ENCODE measurements at places on chromosomes 5 and 9. TPM values are rescaled to one million over a fixed set of nuclear protein-coding genes. Genes with fewer than 3 reads are reported as not detected.

Gene PAEP
- 0.45 TPM for total RNA-seq

Gene OR1J4
- total RNA-seq = not detected

Gene SH3GL2
- not detected for total RNA-seq

Gene ITGA2
- total RNA-seq = 10.4 TPM

Gene ADAM19
- total RNA-seq = 12.9 TPM

Gene PSMB7
- 329 TPM for total RNA-seq

Gene SH3PXD2B
- 18.1 TPM for total RNA-seq

Gene GLDC
- 13.3 TPM for total RNA-seq

Gene IFNK
- total RNA-seq = not detected

Gene PCDH12
- not detected for total RNA-seq

Gene CYLC2
- not detected for total RNA-seq
